ENCODE measurements at places on chromosomes 16 and 17.

- DNase-seq, result no peak
Measured at GRCh38 chr17:77191244-77191643, 50.5 kb downstream of the SEC14L1 start.

- DNase-seq, result no peak
Measured at GRCh38 chr17:42271779-42272035, 4.5 kb downstream of the STAT5B start.

DNA sequence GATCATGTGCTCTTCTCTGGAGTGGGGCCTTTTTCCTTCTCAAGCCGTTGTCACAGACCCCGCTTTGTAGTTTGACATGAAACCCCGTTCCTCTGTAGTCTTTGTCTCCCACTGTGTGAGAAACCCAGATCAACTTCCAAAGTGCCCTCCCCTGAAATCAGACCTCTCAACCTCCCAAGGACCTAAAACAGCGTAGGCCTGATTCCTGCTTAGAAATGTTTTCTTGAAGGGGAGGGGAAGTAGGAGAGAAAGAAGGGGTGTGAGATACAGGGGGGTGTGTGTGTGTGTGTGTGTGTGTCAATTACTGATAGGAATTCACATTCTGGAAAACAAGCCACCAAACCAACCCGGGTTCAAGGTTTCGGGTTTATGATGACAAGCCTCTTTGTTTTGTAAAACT, 1.4 kb downstream of the UBE2O start:
- no peak for DNase-seq

- no peak for DNase-seq
Measured at GRCh38 chr17:32927201-32927723, 691 bp upstream of the TMEM98 start.

DNA sequence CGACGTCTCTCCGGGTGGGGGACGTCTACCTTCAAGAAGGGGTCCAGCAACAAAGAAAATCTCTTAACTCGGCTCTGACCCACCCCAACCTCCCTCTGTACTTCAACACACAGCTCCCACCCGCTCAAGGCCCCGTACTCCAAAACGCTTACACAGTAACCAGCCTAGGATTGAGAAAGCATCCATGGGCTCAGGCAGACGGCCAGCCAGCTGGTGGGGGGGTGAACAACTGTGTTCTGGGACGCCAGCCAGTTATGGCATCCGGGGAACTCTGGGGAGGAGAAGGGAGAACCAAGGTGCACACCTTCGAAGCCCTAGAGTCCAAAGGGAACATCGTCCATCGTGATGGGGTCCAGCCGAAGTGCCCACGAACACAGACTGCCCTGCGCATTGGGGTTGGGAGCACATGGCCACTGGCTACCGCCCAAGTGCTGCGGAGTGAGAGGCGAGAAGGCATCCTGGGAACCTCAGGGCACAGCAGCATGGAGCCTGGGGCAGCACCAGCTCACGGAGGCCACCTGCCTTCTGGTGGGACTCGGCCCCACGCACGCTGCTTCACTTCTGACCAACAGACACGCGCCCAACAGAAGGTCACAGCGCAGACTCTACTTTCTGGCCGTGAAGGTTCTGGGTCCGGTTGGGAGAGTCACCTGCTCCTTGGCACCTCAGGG, 14.3 kb downstream of the SLC16A3 start:
- no peak for DNase-seq

DNA sequence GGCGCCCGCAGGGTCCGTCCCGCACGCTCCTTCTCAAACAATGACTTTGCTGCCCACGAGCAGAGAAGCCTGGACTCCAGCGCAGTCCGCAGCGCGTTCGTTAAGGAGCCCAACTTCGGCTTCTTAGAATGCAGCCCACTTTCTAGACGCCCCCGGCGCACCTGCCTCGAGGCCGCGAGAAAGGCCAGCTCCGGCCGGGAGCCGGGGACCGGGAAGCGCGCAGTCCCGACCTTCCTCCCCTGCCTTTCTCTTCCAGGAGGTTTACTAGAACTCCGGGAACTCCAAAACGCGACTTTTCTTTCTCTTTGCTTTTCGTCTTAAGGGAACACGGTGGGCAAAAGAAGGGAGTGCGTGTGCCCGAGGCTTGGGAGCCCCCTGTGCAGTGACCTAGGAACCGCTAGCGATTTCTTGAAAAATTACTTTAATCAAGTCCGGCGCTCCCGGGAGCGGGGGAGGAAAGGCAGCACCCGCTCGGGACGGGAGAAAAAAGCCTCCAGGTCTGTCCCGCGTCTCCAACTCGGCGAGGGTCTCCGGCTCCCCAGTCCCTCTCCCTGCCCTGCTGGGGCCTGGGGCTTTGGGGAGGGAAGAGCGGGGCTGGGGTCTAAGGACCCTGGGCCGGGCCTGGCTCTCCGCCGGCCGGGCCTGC, 2.6 kb downstream of the HNF1B start:
- no peak for DNase-seq

GRCh38 chr16:24111724-24112302, 144.3 kb upstream of the CACNG3 start:
- no peak for DNase-seq
